ENCODE measurements at places on chromosomes 2 and 18.

- DNase-seq = no peak
These were observed 19.8 kb downstream of the DTNA start for GRCh38 chr18:34729740-34730355.

GRCh38 chr2:172403402-172403801 lies 24.0 kb upstream of the ITGA6 start:
- no peak for DNase-seq

DNA sequence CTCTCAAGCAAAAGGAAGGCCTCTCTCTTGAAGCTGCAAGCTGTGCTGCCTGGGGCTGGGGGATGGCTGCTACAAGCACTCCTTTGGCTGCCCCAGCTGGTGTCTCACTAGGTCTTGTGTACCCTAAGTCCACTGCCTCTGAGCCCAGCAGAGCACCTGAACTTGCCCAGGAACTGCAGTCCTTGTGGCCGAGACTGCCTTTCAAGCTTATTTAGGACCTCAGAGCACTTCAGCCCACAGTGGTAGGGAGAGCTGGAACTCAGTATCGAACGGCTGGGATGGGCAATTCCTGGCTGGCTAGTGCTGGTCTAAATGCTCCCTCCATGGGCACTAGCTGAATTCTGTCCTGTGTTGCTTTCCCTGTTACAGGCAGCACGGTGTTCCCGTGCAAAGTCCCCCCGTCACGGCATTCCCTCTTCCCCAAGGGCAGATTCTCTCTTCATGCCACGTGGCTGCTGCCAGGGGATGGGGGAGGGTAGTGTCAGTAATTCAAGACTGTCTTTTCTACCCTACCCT lies 25.9 kb downstream of the STPG4 start:
- no peak for DNase-seq

DNA sequence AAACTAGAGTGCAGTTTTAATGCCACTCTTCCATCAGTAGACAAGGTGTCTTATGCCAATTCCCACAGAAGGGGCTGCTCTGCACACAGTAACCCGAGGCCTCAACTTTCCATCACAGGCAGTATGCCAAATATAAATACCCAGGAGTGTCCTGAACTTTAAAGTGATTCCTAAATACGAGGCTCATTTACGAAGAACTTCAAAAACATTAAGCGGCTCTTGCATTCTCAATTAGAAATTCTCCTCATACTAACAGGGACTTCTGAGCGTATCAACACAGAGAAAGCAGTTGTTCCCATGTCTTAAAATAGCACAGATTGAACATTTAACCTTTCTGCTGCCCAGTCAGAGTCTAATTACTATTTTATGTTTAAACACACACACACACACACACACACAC lies 638.6 kb downstream of the ERBB4 start:
- DNase-seq = no peak

DNA sequence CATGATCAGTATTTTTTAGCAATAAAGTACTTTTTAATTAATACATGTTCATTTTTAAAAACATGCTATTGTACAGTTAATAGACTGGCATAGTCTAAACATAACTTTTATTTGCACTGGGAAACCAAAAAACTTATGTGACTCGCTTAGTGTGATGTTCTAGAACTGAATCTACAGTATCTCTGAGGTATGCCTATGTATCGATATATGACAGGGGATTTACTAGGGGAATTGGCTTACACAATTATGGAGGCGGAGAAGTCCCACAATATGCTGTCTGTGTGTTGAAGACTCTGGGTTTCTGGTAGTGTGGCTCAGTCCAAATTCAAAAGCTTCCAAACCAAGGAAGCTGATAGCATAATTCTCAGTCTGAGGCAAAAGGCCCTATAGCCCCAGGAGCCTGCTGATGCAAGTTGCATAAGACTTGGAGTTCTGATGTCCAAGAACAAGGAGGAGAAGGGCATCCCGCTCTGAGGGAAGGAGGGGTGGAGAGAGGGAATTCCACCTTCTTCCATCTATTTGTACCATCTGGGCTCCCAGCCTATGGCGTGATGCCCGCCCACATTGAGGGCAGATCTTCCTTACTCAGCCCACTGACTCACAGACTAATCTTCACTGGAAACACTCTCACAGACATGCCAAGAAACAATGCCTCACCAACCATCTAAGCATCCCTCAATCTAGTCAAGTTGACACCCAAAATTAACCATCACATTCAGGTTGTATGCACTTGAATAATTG lies 27.5 kb downstream of the ZNF638 start:
- peak; percentile 35 for DNase-seq

DNA sequence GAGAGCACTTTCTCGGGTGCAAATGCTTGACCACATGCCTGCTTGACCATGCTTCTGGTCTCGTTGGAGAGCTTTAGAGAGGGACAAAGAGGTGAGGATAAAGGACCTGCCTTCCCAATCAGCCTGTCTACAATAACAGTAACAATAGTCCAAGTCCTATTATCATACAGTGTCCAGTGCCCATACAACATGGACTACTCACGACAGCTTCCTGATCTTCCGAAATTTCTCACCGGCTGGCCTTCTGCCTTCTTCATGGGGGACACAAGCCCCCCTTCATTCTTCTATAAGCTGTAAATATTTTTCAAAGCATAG lies 329.0 kb downstream of the PAX3 start:
- DNase-seq = no peak

GRCh38 chr2:239947729-239948045 lies 77.5 kb downstream of the NDUFA10 start:
- DNase-seq = no peak
